ENCODE measurements at places on chromosomes 3 and 15. TPM values are rescaled to one million over a fixed set of nuclear protein-coding genes. Genes with fewer than 3 reads are reported as not detected.

- no peak for DNase-seq
- H3K4me3 ChIP-seq: no peak overlapping the region
- H3K4me1 ChIP-seq: no peaks in the 10 kb centered on the region
- H3K36me3 ChIP-seq: no peaks in the 10 kb centered on the region
- H3K27me3 ChIP-seq: no peaks in the 10 kb centered on the region
- no peak overlapping the region for H3K27ac ChIP-seq
Measured at GRCh38 chr15:94610485-94610884, 379.1 kb downstream of the MCTP2 start.

DNA sequence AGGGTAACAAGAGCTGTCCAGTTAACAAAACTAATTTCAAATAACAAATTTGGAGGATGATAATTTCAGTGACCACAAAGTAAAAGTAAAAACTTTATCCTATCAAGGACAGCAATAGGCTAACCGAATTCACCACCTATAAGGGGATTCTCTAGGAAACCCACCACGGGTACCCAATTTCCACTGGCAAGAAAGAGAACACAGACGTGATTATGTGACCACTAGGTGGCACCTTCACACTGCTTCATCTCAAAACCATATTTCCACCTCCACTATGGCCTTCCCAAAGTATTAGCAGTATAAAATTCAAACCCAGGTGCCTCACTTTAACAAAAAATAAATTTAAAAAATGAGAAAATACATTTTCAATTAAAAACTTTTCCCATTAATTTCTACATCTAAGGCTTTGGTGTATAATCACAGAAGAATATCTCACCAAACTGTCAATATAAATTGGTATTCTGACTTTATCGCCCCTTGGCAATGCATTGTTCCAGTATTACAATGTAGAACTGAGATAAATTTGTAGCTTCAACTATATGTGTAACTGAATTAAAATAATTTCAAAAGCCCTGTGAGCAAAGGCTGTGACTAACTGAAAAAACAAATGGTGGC lies 96.5 kb downstream of the FSIP1 start:
- H3K27me3 ChIP-seq: no peaks in the 10 kb centered on the region
- H3K27ac ChIP-seq: no peak overlapping the region
- no peaks in the 10 kb centered on the region for H3K36me3 ChIP-seq

DNA sequence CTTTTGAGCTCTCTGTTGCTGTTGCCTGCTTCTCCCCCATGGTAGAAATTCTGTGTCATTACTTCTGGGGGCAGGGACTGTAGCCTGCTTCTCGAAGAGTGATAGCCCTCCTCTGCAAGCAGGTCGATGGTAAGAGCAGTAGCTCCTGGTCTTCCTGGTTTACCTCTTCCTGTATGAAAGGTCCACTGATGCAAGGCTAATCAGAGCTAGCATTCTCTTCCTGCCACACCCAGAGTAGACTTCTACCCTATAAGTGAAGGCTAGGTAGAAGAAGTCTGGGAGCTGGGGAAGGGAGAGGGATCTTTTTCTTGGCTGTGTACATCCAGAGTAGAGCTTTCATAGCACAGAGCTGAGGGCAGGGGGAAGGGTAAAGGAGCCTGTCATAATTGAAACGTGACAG lies 357.0 kb downstream of the SQOR start:
- DNase-seq: no peak
- no peaks in the 10 kb centered on the region for H3K36me3 ChIP-seq
- no peaks in the 10 kb centered on the region for H3K27me3 ChIP-seq
- H3K4me1 ChIP-seq: no peaks in the 10 kb centered on the region
- no peak overlapping the region for H3K4me3 ChIP-seq

DNA sequence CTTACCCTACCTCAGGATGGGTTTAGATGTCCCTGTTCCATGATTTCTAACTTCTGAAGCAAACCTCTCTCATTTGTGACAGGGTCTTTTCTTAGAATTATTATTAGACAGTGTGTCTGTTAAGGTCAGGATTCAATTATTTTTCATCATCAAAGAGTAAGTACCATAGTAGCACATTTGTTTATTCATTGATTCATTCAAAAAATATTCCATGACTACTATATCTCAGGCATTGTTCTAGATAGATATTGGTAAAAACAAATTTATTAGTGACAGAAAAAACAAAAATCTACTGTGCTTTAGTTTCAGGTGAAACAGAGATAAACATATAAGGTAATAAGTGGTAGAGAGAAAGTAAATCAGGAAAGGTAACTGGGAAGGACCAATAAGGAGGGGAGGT lies 3.5 kb upstream of the PLOD2 start:
- no peak overlapping the region for H3K27ac ChIP-seq
- no peak overlapping the region for H3K4me3 ChIP-seq
- no peak for DNase-seq
- H3K27me3 ChIP-seq: peaks cover 8% of the 10 kb centered on the region
- no peaks in the 10 kb centered on the region for H3K4me1 ChIP-seq
- H3K36me3 ChIP-seq: no peaks in the 10 kb centered on the region

Gene SRGAP3
- total RNA-seq: 0.84 TPM

GRCh38 chr3:156782319-156782718 lies 43.8 kb upstream of the LEKR1 start:
- no peaks in the 10 kb centered on the region for H3K27me3 ChIP-seq
- no peaks in the 10 kb centered on the region for H3K4me1 ChIP-seq
- no peak for DNase-seq

GRCh38 chr15:84766461-84767035 lies 18.2 kb downstream of the ZNF592 start:
- H3K4me3 ChIP-seq: no peak overlapping the region
- H3K27me3 ChIP-seq: no peaks in the 10 kb centered on the region
- H3K27ac ChIP-seq: no peak overlapping the region

DNA sequence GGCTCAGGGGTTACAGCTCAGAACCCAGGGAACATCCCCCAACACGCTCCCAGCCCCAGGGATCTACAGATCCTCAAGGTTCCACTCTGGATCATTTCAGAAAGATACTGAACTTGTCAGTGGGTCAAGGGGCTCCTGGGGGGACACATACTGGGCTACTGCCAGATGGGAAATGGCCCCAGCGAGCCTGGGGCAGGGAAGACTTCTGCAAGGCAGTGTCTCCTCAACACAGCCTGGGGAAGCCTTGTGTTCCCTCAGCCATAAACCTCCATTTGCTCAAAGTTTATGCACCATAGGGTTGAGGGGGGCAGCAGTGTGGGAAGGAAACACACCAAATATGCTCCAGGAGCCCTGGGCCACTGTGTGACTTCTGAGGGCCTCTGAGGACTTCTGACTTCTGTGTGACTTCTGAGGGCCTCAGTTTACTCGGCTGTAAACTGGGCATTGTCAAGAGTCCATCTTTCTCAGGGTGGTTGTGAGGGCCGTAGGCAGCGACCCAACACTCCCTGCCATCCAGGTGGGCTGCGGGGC lies 58.4 kb downstream of the IQSEC1 start:
- no peaks in the 10 kb centered on the region for H3K36me3 ChIP-seq
- H3K27ac ChIP-seq: peak overlapping the region; percentile 95
- DNase-seq: no peak
- H3K27me3 ChIP-seq: no peaks in the 10 kb centered on the region
- H3K4me1 ChIP-seq: peaks cover 69% of the 10 kb centered on the region
- H3K4me3 ChIP-seq: peak overlapping the region; percentile 63

Gene CFAP92
- 0.13 TPM for total RNA-seq

GRCh38 chr15:101114166-101114565 lies 137.7 kb downstream of the CHSY1 start:
- no peaks in the 10 kb centered on the region for H3K36me3 ChIP-seq
- H3K27ac ChIP-seq: no peak overlapping the region
- DNase-seq: no peak
- H3K4me3 ChIP-seq: no peak overlapping the region
- H3K4me1 ChIP-seq: no peaks in the 10 kb centered on the region
- no peaks in the 10 kb centered on the region for H3K27me3 ChIP-seq

Gene PP2D1
- total RNA-seq: not detected

DNA sequence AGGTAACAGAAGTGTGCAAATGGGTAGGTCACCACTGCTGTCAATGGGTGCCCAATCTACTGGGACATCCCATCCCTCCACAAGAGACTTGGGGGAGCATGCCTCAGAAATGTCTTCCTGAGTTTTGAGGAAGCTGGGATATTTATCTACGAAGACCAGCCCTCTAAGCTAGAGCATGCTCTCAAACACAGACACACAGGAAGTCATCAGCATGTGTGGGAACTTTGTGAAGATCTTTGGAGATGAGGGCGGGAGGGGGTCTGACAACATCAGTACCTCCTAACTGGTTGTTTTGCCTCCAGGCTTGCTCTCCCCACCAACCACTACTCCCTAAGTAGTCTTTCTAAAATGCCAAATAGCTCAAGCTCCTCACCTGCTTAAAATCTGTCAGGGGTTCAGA lies 3.5 kb upstream of the MEF2A start:
- DNase-seq: no peak
- no peak overlapping the region for H3K4me3 ChIP-seq
- no peaks in the 10 kb centered on the region for H3K36me3 ChIP-seq
- H3K27ac ChIP-seq: no peak overlapping the region

GRCh38 chr3:183818041-183818620 lies 7.2 kb downstream of the MAP6D1 start:
- no peak overlapping the region for H3K4me3 ChIP-seq
- no peak for DNase-seq
- no peaks in the 10 kb centered on the region for H3K36me3 ChIP-seq
- no peaks in the 10 kb centered on the region for H3K27me3 ChIP-seq

GRCh38 chr15:80584561-80584964 lies 110.5 kb upstream of the ABHD17C start:
- no peaks in the 10 kb centered on the region for H3K4me1 ChIP-seq
- H3K4me3 ChIP-seq: no peak overlapping the region
- H3K36me3 ChIP-seq: no peaks in the 10 kb centered on the region
- no peak for DNase-seq
- H3K27ac ChIP-seq: no peak overlapping the region

DNA sequence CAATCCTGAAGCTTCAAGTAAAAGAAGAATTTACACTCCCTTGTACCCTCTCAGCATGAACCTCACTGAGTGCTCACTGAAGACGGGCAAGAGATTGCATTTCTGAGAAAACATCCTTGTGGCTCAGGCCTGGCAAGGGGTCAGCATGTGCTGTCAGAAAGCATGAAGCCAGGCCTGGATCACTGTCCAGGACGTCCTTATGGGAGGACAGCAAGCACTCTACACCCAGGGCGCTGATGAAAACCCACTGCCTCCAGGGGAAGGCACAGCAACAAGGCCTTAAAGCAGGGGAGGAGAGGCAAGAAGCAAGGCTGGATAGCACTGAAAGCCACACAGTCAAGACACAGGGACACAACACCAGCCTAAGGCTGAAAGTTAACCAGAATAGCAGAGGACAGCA lies 315.4 kb downstream of the OCA2 start:
- no peaks in the 10 kb centered on the region for H3K27me3 ChIP-seq
- DNase-seq: no peak
- H3K4me1 ChIP-seq: no peaks in the 10 kb centered on the region
- H3K27ac ChIP-seq: no peak overlapping the region
- no peak overlapping the region for H3K4me3 ChIP-seq

DNA sequence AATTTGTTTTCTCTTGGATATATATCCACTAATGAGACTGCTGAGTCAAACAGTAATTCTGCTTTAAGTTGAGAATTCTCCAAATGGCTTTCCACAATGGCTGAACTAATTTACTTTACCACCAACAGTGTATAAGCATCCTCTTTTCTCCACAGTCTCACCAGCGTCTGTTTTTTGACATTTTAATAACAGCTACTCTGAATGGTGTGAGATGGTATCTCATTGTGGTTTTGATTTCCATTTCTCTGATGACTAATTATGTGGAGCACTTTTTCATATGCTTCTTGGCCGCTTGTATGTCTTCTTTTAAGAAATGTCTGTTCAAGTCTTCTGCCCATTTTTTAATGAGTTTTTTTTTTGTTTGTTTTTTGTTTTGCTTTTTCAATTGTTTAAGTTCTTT lies 206.2 kb downstream of the CTNNB1 start:
- DNase-seq: no peak
- no peak overlapping the region for H3K27ac ChIP-seq
- no peaks in the 10 kb centered on the region for H3K36me3 ChIP-seq
- H3K4me3 ChIP-seq: no peak overlapping the region
- H3K27me3 ChIP-seq: no peaks in the 10 kb centered on the region
- H3K4me1 ChIP-seq: no peaks in the 10 kb centered on the region

Gene ZNF662
- total RNA-seq: 1.1 TPM

- H3K27ac ChIP-seq: no peak overlapping the region
- H3K36me3 ChIP-seq: no peaks in the 10 kb centered on the region
- H3K27me3 ChIP-seq: no peaks in the 10 kb centered on the region
- no peak overlapping the region for H3K4me3 ChIP-seq
- no peak for DNase-seq
Measured at GRCh38 chr15:73015493-73015892, 36.8 kb upstream of the NEO1 start.

GRCh38 chr3:136189859-136190617 lies 6.1 kb downstream of the MSL2 start:
- no peak for DNase-seq
- no peaks in the 10 kb centered on the region for H3K27me3 ChIP-seq
- H3K4me1 ChIP-seq: peaks cover 75% of the 10 kb centered on the region

Gene CTXN2
- total RNA-seq: not detected

GRCh38 chr15:35305946-35306345 lies 220.9 kb upstream of the NANOGP8 start:
- H3K4me3 ChIP-seq: no peak overlapping the region
- no peaks in the 10 kb centered on the region for H3K27me3 ChIP-seq
- no peaks in the 10 kb centered on the region for H3K36me3 ChIP-seq
- H3K27ac ChIP-seq: no peak overlapping the region
- no peak for DNase-seq
- no peaks in the 10 kb centered on the region for H3K4me1 ChIP-seq

GRCh38 chr15:23828786-23829185 lies 141.7 kb upstream of the NDN start:
- DNase-seq: no peak
- H3K4me1 ChIP-seq: no peaks in the 10 kb centered on the region
- H3K27ac ChIP-seq: no peak overlapping the region
- H3K27me3 ChIP-seq: no peaks in the 10 kb centered on the region
- no peak overlapping the region for H3K4me3 ChIP-seq

Gene TF
- 0.26 TPM for total RNA-seq

DNA sequence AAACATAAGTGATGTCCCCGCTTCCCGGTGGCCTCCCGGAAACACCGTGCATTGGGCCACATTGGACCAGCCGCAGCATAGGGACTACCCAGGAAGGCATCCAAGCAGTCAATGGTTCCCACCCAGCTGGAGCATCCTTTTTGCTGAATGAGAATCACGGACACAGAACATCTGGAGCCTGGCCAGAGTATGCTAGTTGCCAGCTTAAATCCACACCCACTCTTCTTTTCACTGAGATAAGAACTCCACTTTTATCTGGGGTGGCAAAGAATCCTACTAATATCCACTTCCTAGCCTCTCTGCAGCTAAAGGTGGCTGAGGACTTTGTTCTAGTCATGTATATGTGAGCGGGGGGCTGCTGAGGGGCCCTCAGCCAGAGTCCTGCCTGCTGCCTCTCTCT lies 95.2 kb upstream of the PLXNA1 start:
- H3K36me3 ChIP-seq: no peaks in the 10 kb centered on the region
- no peaks in the 10 kb centered on the region for H3K27me3 ChIP-seq

DNA sequence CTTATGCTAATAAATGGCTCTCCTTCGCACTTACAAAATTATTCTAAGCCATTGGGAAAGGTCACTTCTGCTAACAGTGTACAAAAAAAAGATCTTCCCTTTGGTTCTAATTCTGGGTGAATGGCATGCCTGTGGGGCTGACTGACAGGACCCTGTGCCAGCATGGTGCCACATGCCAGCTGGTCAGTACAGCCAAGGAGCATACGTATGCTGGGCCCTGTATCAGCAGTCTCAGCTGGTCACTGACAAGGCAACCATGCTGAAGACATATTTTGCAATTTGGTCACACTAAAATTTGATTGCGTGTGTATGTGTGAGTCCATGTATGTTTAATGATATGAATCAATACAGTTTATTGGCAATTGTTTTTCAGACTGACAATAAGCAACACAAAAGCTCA lies 246.1 kb downstream of the TBL1XR1 start:
- H3K4me1 ChIP-seq: no peaks in the 10 kb centered on the region
- no peak for DNase-seq
- H3K27me3 ChIP-seq: no peaks in the 10 kb centered on the region
- no peaks in the 10 kb centered on the region for H3K36me3 ChIP-seq
- H3K4me3 ChIP-seq: no peak overlapping the region
- no peak overlapping the region for H3K27ac ChIP-seq

Gene PCBP4
- total RNA-seq: 9.7 TPM

Measured in CD8-positive, alpha-beta memory T cell (primary cell).